Fibroblast of skin of abdomen (primary cell): ENCODE measurements at places on chromosomes 2 and 18.

- DNase-seq = no peak
Measured at GRCh38 chr2:2874341-2874740, 503.3 kb downstream of the EIPR1 start.

GRCh38 chr2:95323347-95324155 lies 26.4 kb downstream of the KCNIP3 start:
- DNase-seq = no peak

- no peak for DNase-seq
Measured at GRCh38 chr18:26003817-26004216, 86.6 kb downstream of the SS18 start.

- no peak for DNase-seq
Measured at GRCh38 chr2:1862608-1863280, 118.4 kb upstream of the PXDN start.

- no peak for DNase-seq
Measured at GRCh38 chr2:120562218-120563005, 173.3 kb upstream of the GLI2 start.

DNA sequence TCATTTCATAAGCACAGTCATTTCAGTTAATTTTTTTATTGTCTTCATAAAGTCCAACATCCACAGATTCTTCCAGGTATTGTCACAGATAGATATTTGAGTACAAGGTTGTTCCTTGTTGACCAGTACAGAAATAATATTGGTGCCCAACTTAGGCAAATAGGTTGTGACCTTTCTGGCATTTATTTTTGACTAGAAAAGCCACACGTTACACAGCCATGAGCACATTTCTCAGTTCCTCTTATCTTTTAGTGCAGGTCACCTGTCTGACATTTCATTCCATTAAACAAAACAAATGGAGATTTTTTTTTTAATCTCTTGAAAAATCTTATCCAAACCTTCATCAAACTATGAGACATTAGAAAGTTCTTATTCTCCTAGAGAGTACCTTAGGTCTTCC lies 428.8 kb downstream of the ZNF521 start:
- no peak for DNase-seq

DNA sequence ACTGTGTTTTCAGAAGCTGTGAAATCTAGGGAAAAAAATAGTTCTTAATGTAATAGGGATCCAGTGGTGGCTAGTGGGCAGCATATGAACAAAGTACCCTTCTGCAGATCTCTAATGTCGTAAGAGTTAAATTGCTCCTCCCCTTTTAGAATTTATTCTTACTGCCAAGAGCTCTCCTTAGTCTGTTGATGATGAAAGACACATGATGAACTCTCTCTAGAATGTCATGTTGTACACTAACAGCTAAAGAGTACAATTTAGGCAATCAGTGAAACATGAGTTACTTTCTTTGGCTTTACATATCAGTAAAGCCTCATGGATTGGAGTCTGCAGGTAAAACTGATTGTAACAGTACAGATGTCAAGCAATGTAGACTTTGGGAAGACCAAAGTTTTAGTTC lies 84.2 kb downstream of the SLC39A10 start:
- no peak for DNase-seq

DNA sequence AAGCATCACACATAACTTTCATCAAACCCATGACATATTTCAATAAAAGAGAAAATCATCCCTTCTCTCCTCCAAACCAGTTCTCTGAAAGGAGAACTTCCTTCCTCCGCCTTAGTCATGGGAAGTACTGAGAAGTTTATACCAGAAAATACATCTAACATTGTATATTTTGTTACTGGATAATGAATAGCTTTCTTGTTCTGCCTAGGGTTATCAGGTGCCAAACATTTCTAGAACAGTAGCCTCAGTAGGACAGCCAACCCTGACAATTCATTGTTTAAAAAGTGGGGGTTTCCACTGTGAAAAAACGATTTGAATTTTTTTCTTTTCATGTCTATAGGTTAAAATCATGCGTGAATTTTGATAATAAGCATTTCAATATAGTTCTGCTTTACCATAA lies 16.0 kb upstream of the DAW1 start:
- no peak for DNase-seq

DNA sequence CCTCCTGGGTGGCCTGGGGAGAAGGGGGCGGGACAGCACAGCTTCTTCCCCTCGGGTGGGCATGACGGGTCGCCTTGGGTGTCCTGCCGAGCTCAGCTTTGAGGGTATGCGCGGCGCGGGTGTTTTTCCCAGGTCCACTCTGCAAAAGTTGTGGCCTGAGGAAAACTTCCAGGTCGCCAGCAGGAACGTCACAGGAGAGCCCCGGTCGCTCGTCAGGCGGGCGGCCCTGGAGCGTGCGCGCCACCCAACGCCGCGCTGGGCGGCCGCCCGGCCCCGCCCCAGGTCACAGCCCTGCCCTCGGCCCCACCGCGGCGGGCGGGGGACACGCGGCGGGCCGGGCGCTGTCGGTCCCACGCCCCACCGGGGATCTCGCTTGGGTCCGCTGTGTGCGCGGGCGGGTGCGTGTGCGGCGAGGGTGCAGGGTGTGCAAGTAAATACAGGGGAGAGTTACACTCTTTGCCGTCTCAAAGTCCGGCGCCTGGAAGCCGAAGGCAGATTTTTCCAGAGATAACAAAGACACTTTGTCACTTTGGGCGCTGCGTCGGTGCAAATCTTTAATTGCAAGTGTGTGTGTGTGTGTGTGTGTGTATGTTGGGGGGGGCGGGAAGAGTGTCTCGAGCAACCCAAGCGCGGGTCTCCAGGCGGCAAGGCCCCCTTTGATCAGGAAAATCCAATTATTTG lies 616 bp upstream of the SP5 start:
- no peak for DNase-seq

GRCh38 chr2:157692768-157693167 lies 64.1 kb upstream of the ACVR1C start:
- peak; percentile 96 for DNase-seq

GRCh38 chr2:238256594-238257104 lies 16.8 kb upstream of the HES6 start:
- peak; percentile 46 for DNase-seq

DNA sequence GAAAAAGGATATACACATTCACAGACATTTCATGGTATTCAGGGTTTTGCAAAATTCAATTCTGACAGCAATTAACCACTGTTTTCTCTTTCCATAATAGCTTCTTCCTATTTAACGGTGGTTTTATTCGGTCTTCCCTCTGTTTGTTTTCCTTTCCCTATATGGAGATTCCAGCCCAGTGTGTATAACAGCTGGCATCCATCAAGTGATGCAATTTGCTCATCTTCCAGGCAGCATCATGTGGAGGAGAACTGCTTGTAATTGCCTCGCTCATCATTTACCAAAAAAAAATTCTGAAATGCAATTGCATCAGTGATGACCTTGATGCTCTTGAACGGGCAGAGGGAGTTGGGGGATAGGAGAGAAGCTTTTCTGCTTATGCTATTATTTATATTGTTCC lies 165.9 kb upstream of the PGAP1 start:
- DNase-seq = peak; percentile 88

DNA sequence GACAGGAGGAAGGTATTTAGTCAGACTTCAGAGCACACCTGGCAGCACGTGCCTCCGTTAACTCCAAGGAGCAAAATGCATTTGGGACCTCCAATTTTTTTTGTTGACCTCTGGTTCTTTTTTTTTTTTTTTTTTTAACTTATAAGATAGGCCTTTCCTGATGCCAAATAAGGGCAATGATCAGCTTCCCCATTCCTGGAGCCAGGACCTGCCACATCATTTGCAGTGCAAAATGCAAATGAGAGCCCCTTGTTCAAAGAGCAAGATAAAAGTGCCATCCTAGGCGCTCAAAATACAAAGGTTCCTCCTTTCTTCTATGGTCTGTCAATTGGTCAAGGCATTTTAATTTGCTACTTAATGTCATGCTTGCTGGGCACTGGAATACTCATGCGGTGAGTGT lies 133.2 kb upstream of the REV1 start:
- no peak for DNase-seq

- no peak for DNase-seq
Measured at GRCh38 chr2:197266477-197266876, 44.1 kb downstream of the ANKRD44 start.

- DNase-seq = no peak
Measured at GRCh38 chr18:80088823-80089222, 20.2 kb upstream of the ADNP2 start.

DNA sequence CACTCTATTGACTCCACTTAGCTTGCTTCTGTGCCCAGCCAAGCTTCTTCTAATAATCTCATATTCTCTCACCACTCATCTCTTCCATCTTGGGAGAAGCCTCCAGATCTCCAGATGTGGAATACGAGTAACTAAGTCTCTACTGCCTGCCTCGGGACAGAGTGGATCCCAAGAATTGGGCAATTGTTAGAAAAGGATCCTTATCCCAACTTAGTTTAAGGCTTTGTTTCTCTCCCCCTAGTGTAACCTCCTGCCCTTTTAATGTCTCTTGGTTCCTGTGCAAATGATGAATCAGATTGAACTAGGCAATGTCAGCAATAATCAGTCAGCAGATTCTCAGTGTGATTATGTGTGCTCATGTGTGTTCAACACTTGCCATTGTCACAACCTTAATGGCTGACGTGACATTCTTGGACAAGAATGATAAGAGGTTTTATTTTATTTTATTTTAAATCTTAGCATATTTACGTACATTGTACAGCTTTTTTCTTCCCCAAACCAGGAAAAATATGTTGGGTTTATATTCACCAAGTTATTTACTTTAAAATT lies 59.7 kb downstream of the MYO3B start:
- no peak for DNase-seq

- DNase-seq = no peak
Measured at GRCh38 chr2:203809991-203810510, 57.5 kb upstream of the CTLA4 start.

DNA sequence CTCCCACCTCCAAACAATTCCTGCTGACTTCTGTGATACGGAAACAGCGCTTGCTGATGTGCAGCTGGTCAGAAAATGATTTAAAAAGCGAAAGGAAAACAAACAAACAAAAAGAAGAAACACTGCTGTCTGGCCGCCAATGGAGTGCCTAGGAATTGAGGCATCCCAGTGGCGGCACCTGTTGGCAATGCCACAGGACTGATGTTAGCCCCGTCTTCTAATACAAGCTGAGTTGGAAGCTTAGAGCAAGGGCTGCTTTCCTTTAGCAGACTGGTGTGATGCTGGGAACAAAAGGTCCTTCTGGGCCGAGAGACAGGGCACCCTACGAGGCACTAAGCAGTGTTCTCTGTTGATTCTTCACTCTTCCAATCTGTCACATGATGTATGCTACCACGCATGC lies 163.6 kb upstream of the REV1 start:
- DNase-seq = no peak

- DNase-seq = peak; percentile 47
Measured at GRCh38 chr2:196592331-196592910, 47.1 kb upstream of the CCDC150 start.

GRCh38 chr2:80889009-80889408 lies 584.5 kb upstream of the LRRTM1 start:
- no peak for DNase-seq

DNA sequence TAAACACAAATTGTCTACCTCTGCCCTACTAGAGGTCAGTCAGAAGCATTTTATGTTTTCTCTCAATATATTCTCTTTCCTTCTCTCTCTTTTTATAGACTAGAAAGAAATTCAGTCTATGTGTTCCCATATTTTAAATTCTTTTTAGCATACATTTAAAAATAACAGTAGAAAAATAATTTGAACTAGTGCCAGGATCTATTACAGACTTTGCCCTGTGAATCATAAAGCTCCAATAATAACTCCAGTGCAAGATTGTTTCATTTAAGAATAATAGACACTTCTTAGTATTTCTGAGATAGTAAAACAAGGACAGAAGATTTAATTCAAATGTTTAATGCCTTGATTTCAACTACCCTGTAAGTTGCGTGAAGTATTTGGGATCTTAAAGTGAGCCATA lies 60.1 kb downstream of the ITGB6 start:
- DNase-seq = peak; percentile 29

DNA sequence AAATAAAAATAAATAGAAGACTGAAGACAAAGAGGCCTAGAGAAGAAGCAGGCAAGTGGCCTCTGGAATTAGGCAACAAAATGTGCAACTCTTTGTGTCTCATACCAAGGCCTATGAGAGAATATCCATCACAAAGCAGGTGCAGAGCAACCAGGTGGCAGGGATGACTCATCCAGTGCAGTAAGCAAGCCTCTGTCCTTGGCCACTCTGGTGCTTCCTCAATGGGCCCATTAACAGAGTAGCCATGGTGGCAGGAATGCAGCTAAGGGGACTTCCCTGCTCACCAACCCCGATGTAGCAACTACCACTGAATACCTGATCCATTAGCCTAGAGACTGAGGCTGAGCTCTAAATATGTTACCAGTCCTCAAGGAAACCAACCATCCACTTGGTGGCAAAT lies 11.0 kb upstream of the EPG5 start:
- DNase-seq = no peak

DNA sequence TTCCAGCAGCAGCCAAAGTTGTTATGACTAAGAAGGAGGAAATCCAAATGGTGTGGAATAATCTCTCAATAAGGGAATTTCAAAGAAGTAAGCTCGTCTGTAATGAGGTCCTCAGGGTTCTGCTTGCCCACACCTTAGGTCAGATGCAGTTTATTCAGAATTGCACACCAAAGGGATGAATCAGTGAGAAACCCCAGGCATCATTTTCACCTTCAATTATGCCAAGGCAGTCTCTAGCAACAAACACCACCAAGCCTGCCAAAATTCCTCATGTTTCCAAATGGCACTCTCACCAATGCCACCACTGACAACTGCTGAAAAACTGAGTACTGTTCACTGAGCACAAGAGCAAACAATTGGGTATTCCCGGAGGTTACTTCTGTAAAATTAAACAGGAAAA lies 43.6 kb downstream of the KCNG3 start:
- DNase-seq = peak; percentile 17

- DNase-seq = peak; percentile 76
Measured at GRCh38 chr18:24499814-24500213, 39.4 kb downstream of the HRH4 start.

GRCh38 chr2:84847326-84848050 lies 33.4 kb downstream of the TRABD2A start:
- no peak for DNase-seq

DNA sequence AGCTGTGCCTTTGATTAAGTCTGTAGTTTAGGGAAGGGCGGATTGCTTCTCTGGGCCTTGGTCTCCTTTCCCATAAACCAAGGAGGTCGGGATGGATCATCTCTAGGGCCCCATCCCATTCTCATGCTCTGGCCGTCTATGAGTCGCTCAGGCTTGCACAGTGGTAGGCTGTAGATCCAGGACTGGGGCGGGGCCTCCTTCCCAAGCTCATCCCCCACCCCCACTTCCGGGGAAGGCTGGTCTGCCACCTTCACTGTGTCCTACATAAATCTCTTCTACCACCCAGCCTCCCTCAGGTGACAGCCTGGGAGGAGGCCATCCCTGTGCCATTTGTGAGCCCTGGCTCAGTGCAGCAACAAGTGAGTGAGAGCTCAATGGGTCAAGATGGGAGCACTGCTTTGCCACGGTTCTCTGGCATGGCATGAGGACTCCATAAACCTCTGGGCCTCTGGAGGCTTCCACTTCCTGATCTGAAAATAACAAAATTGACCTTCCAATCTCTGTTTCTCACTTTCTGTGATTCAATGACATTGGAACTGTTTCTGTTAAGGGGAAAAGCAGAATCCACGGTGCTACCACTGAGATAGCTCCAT lies 68.5 kb downstream of the SUMO1 start:
- no peak for DNase-seq
